Cardiac ventricle fibroblast (primary cell): ENCODE measurements at places on chromosomes 7 and 10. TPM values are rescaled to one million over a fixed set of nuclear protein-coding genes. Genes with fewer than 3 reads are reported as not detected.

The NRG3 gene
- 0.05 TPM in 1 of 2 replicates, not detected in the other for total RNA-seq

The PRSS37 gene
- total RNA-seq = not detected in 2 replicates

The TM9SF3 gene
- 59.3 and 73.7 TPM in 2 replicates for total RNA-seq

The GATA3 gene
- 0.25 and 0.34 TPM in 2 replicates for total RNA-seq

The CPA2 gene
- not detected in 2 replicates for total RNA-seq

The AFAP1L2 gene
- 3.1 and 3.5 TPM in 2 replicates for total RNA-seq
